ENCODE measurements at places on chromosomes 16 and 17. TPM values are rescaled to one million over a fixed set of nuclear protein-coding genes. Genes with fewer than 3 reads are reported as not detected.

- DNase-seq = no peak
Measured at GRCh38 chr17:32287804-32288511, 22.3 kb downstream of the RHBDL3 start.

DNA sequence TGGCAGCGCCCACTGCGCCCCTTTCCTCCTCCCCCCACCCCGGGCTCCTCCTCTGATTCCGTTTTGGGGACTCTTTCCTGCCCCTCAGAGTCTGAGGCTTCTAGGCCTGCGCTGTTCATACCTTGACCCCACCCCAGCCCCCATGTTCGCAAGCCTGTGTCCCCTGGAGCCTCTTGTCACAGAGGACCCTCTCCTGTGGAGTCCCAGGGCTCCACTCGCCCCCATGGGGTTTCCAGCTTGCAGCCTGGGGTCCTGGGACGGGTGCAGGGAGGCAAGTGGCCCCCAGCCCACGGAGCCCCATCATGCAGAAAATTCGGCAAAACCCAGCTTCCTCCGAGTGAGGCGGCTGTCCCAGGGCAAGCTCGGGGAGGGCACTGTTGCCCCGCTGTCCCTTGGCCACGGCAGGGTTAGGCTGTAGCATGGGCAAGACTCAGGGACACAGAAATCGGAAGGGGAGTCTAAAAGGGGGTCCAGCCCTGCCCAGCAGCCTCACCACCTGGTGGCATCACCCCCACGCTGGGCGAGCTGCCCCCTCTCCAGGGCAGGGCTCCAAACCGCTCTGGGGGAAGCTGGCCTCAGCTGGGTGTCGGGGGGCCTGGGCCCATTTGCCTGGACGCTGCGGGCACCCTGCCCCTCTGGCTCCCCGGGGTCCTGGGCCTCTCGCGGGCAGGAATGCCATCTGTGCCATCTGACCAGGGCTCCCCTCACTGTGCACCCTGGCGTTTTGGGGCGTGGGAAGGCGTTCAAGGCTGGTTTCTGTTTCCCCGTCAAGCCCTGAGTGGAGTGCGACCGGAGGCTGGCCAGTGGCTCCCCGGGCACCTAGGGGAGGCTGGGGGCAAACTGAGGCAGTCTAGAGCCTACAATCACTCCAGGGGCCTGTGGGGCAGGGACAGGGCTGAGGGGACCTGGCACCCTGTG lies 11.5 kb upstream of the BAHCC1 start:
- DNase-seq = no peak

DNA sequence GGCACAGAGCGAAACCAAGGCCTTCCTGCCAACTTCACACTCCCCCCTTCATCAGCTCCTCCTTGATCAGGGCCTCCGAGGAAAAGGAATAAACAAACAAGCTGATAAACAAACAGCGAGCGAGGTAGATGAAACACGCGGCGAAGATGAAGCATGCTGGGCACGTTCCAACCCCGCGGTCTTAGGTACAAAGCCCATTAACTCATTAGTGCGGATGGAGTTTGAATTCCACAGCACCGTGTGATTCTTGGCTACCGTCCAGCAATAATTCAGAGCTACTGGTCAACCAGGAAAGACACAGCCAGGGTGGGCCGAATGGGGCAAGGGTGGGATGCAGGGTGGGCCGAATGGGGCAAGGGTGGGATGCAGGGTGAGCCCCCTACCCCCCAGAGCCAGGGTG lies 67.3 kb downstream of the RBFOX3 start:
- DNase-seq = no peak

GRCh38 chr16:57229079-57229478 lies 16.0 kb upstream of the ARL2BP start:
- no peak for DNase-seq

DNA sequence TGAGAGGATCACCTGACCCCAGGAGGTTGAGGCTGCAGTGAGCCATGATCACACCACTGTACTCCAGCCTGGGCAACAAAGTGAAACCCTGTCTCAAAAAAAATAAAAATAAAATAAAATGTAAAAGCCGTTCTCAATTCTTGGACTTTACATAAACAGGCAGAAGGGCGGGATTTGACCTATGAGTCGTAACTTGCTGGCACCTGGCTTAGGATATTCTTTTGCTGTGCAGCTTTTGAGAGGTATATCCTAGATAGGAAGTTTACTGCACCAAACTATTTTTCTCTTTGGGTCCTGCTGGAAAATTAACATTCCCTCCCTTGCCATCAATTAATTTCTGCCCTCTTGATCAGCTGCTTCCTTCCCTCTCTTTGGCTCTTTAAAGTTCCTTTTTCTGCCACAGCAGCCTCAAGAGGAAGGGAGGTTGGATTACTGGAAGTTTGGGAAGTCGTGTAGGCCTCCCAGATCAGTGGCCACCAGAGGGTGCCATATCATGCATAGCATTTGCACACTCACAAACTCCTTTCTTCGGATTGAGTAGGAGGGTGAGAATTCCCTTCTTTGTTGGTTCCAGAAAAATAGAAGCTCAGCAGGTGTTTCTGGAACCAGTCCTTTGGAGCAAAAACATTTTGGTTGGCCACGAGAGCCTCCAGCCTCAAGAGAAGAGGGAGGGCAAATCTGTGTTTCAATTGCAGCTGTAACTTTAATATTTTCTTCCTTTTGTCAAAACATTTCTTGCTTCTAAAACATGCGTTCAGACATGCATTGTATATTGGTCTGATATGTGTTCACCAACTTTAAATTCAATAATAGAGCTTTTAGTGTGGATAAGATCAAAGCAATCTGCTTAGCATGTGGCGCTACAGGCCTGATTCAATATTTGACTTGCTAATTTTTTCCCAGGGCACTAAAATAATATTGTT lies 147.3 kb downstream of the CCDC182 start:
- DNase-seq = peak; percentile 51

- DNase-seq = no peak
Measured at GRCh38 chr17:79801156-79802038, 4.5 kb upstream of the CBX8 start.

- no peak for DNase-seq
Measured at GRCh38 chr16:89034573-89034961, 57.6 kb upstream of the CBFA2T3 start.

DNA sequence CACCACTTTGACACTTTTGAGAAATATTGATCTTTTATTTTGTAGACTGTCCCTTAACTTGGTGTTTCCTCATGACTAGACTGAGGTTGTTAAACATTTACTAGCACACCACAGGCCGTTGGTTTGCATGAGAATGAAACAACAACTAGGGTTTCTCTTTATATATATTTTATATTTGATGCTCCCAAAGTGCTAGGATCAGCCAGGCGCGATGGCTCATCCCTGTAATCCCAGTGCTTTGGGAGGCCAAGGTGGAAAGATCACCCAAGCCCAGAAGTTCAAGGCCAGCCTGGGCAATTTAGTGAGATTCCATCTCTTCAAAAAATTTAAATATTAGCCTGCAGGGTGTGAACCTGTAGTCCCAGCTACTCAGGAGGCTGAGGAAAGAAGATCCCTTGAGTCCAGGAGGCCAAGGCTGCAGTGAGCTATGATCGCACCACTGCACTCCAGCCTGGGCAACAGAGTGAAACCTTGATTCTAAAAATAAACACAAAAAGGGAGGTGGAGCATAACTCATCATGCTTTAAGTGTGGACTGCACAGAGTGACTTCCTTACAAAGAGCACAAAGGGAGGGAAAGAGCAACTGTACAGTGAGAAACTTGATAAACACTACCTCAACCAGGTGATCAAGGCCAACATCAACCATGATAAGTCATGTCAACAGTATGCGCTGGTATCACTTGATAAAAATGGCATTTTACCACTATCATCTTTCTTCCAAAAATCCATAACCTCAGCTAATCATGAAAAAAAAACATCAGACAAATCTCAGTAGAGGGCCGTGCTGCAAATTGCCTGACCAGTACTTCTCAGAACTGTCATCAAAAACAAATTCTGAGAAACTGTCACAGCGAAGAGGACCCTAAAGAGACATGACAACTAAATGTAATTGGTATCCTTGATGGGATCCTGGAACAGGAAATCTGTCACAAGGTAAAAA lies 72.8 kb upstream of the ATF7IP2 start:
- no peak for DNase-seq

- DNase-seq = peak; percentile 44
Measured at GRCh38 chr17:65684631-65685030, 123.2 kb upstream of the AXIN2 start.

Gene GJD3
- total RNA-seq = 3.6 TPM

Gene ABCA3
- total RNA-seq = 79.5 TPM

Gene SMIM36
- total RNA-seq = not detected

Gene MRPL28
- total RNA-seq = 112 TPM

Gene UTS2R
- total RNA-seq = not detected

Gene MFAP4
- not detected for total RNA-seq

Gene TMEM107
- 24.9 TPM for total RNA-seq

Gene NR1D1
- 5.1 TPM for total RNA-seq

Gene WFIKKN2
- not detected for total RNA-seq
